ENCODE measurements at places on chromosomes 5 and 9.

DNA sequence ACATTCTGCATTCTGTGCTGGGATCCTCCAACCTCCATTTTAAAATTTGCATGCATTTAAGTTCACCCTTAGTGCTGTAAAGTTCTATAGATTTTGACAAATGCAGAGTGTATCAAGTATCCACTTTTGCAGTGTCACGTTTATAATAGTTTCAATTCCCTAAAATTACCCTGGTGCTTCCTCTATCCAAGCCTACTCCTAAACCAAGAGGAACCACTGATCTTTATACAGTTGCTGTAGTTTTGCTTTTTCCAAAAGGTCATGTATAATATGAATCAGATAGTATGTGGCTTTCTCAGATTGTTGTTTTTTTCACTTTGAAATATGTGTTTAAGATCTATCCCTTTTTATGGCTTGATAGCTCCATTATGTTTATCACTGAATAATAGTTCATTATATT lies 468.4 kb upstream of the CDH6 start:
- no peak for DNase-seq

DNA sequence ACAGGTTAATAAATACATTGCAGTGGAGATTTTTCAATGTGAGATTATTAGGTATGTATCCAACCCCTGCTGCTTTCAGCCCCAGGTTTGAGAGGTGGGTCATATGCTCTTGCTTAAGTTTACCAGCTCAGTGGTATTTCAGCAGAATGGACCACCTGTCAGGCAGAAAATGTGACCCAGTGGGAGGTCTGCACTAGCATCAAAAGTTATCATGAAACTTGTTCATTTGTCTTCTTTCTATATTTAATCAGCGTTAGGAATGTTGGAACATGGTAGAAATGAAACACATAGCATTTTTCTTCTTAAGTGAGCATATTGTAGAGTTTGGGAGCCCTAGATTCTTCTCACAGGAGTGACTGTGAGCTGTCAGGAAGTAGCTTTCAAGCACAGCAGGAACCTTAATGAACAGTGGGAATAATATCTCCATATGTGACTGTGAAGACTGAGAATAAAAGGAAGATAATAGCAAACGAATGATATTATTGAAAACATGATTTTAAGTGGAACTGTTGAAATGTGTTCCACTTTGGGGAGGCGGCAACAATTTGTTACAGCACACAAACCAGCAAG lies 596.9 kb upstream of the CDH6 start:
- no peak for DNase-seq

DNA sequence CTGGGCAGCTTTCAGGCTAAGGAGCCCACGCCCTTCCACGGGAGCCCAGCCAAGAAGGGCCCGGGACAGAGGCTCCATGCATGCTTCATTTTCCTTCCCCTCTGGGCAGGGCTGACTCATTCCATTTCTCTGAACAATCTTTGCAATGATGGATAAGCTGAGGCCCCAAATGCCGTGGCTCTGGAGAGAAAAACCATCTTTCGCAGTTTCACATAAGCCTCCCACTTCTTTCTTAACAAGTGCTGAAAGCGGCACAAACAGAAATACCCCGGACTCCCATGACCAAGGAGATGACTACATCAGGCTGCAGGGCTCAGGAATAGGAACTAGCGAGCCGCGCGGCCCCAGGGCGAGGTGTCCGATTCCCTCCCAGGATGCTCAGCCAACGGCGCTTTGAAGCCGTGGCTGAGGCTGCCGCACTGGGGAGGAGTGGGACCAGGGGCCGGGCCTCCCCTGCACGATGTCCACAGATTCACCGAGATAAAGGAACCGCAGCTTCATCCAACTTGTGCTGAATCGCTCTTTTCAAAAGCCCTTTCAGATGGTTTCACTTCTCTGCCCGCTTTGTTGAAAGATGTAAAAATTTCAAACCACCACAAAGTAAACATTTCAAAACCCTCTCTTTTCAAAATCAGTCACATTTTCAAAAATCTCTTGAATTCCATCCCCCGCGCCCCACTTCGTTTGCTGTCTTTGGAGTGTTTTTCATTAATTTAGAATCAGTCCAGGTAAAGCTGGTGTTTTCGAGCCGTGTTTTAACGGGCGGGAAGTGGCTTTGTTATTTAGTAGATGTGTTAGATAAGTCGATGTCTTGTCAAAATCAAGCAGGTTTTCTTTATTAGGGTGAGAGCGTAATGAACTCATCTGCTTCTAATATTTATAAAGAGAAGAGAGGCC lies 96.5 kb upstream of the LMX1B start:
- no peak for DNase-seq

GRCh38 chr5:42876375-42876844 lies 64.7 kb upstream of the SELENOP start:
- DNase-seq, result no peak

DNA sequence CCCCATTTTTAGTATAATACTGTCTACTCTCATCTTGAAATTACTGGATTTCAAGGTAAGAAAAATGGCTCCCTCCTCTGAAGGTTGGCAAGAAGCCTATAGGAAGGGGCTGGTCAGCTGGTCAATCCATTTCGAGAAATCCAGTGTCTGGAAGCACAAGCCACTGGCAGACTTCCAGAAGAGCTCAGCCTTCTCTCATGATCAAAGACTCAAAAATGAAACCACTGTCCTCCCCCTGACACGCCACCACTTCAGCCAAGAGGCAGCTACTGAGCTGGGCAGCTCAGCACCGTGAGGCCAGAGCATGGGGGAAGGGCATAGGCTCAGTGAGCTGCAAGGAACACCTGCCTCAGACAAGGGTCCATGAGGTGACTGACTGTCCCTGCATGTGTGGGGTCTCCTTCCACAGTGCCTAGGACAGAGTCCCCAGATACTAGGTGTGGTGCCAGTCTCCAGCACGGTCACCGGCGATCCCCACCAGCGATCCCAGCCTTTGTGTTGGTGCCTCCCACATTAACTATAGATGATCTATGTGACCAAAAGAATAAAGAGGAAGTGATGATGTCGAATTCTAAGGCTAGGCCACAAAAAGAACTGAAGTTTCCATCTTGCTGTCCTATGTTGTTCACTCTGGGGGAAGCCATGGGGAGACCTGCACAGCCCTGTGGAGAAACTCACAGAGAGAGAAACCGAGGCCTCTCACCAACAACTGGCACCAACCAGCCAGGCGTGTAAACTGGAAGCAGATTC lies 100.1 kb upstream of the LRRTM2 start:
- no peak for DNase-seq

DNA sequence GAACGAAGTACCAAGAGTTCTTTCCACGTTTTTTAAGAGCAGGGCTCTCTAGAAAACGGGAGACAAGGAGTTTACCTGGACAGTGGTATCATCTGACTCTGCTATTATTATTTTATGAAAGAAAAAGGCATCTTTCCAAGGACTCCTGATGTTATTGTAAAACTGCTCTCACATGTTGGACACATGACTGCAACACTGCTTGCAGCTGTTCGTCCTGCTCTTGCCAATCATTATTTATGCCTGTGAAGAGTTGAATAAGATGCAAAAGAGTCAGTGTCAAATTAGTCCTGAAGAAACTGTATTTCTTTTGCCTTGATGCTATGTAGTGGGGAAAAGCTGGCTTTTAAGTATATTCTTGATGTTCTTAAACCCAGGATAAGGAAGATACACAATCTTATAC lies 284.5 kb upstream of the PTGER4 start:
- no peak for DNase-seq

DNA sequence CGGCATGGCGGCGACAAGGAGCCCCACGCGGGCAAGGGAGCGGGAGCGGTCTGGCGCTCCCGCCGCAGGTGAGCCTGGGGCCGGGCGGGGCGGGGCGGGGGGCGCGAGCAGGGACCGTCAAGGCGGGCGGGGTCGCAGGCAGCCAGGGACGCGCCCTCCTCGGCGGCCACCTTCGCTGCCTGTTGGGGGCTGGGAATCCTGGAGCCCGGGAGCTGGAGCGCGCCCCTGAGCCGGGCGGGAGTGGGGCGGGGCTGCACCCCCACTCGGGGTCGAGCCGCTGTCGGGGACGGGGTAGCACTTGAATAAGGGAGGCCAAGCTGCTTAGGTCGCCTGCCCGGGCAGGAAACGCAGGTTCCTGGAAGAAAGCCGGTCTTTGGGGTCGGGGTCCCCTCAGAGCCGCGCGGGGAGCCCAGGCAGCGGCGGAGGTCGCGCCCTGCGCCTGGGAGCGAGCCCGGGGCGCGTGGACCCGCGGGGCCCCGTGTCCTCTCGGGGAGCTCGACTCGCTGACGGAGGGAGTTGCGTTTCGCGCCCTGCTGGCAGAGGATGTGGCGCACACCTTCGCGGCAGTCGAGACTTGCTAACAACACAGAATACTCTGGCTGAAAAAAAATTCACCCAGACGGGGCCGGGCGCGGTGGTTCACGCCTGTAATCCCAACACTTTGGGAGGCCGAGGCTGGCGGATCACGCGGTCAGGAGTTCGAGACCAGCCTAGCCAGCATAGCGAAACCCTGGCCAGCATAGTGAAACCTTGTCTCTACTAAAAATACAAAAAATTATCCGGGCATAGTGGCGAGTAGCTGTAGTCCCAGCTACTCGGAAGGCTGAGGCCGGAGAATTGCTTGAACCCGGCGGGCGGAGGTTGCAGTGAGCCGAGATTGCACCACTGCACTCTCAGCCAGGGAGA lies 552 bp downstream of the OTULINL start:
- DNase-seq, result peak; percentile 66

DNA sequence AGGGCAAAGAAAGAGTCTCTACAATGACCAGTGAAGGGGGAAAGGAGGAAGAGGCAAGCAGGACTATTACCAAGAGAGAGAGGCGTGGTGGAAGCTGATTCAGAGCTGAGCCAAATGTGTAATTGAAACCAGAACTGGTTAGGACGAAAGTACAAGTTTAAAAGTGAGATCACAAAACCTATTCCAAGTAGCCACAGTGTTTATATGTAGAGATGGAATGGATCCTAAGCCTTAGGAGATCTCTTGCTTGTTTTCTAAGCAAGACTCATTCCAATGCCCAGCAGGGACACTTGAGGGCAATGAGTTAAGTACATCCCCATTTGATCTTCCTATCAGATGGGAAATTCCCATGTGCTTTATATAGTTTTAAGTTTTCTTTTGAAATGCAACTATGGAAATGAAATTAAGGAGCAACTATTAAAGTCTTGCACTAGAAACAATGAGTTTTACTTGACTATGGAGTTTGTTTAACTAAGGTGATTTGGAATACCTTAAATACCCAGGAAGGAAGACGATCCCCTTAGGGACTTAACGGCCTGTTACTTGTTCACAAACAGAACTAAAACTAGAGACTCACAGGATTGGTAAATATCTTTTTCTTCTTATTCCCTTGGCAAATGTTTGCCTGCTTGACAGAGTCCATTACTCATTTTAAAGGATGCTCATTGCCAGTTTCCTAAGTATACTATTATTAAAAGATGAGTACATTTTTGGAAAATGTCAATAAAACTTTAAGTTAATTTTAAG lies 51.1 kb upstream of the SNX2 start:
- DNase-seq, result no peak

DNA sequence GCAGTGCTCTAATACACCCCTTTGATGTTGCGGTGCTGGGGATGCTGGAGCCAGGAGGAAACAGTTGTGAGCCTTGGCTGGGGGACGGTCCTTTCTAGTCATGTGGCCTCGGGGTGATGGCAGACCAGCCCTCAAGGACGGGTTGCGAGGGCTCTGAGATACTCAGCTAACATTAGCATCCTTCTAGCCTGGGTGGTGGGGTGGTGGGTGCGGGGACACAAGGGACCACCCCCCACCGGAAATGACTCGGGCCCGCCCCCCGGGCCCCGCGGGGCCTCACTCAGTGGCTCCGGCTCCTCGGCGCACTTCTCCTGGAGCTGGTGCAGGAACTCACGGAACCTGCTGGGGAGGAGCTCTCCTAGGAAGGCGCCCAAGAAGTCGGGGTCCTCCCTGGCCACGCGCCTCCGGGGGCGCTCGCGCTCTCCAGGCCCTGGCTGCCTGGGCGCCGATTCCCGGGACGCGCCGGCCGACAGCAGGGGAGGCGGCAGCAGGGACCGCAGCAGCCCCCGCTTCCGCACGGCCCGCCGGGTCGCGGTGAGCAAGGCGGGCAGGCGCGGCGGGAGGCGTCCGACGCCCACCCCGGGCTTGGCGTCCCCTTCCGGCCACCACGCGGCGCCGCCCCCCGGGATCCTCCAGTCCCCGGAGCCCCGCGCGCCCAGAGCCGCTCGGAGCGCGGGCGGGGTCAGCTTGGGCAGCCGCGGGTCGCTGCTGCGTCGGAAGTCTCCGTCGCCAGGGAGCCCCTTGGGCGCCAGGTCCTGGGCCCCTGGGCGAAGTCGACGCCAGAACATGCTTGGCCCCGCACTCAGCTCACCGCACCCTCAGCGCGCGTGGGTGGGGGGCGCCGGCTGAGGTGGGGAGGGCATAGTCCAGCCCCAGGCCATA lies 873 bp downstream of the C9orf50 start:
- no peak for DNase-seq

- no peak for DNase-seq
Measured at GRCh38 chr9:87556821-87557220, 59.2 kb downstream of the DAPK1 start.

DNA sequence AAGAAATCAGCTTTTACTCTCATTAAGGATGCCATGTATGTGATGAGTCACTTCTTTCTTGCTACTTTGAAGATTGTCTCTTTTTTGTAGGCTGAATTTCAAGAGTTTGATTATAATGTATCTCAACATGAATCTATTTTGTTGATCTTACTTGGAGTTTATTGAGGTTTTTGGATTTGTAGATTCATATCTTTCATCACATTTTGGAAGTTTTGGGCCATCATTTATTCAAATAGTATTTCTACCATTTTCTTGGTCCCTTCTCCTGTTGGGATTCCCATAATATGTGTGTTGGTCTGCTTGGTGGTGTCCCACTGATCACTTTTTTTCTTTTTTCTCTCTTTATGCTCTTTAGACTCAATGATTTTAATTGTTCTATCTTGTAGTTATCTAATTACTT lies 116.3 kb downstream of the CNTLN start:
- no peak for DNase-seq

GRCh38 chr5:133846478-133847226 lies 121.8 kb downstream of the C5orf15 start:
- DNase-seq, result no peak

DNA sequence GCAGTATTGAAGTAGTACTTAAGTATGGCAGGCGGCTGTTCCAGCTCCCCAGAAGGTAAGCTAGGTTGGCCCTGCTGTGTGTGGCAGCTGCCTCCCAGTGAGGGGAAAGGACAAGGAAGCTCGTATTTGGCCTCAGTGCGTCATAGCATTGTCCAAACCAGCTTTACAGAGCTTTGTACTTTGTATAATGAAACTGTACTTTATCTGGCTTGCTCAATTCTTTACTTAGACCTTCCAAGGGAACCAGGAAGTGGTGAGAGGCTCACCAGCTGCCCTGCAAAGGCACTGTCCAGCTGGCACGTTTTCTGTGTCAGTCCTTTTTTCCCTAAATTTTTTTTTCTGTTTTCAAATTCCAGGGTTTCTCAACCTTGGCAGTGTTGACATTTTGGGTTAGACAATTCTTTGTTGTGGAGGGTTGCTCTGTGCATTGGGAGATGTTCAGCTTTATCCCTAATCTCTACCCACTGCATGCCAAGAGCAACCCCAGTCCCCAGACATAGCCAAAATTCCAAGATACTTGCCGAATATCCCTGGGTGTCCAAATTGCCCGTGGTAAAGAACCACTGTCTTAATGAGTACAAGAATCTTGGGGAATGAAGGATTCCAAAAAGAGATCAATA lies 474.5 kb downstream of the LRRC70 start:
- no peak for DNase-seq

- no peak for DNase-seq
Measured at GRCh38 chr9:90921104-90921503, 119.5 kb downstream of the SYK start.

Measured in stimulated activated CD8-positive, alpha-beta memory T cell treated with anti-CD3 and anti-CD28 coated beads, Interleukin-15, amount 100 ng/mL, for 4 hours (primary cell).